Hematopoietic multipotent progenitor cell treated with erythropoietin and hydrocortisone succinate and interleukin-3 and kit ligand, for 8 days (in vitro differentiated cells): ENCODE measurements at places on chromosomes 16 and 17.

- DNase-seq: no peak
Measured at GRCh38 chr17:79934653-79934970, 95.4 kb upstream of the CBX4 start.

DNA sequence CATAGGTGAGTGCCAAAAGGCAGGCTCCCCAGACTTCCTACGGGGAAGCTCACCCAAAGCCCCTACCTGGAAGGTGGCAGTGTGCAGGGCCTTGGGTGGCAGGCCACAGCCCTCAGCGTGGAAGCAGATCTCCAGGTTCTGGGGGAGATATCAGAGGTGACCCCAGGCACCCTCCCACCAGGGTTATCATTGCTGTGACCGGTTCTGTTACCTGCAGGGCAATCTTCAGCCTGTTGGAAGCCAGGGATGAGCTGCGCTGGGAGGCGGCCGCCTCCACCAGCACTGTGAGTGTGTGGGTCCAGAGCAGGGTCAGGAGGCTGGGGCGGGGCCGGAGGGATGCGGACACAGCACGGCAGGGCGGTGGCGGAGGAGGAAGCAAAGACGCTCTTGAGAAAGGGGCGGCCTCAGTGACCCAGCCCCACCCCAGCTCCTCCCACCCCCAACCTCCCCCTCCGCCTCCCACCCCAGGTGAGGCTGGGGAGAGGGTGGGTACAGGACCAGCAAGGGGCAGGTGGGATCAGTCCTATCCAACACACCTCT, 13.1 kb downstream of the UNC13D start:
- DNase-seq: no peak

GRCh38 chr16:86608301-86608747, 30.0 kb downstream of the FOXL1 start:
- no peak for DNase-seq

- DNase-seq: peak; percentile 29
Measured at GRCh38 chr16:48300391-48300856, 53.1 kb upstream of the ABCC11 start.

GRCh38 chr16:11757671-11758545, 15.3 kb upstream of the TXNDC11 start:
- DNase-seq: no peak

GRCh38 chr17:79607940-79608623, 2.8 kb downstream of the RBFOX3 start:
- peak; percentile 20 for DNase-seq

- peak; percentile 31 for DNase-seq
Measured at GRCh38 chr16:27242868-27243590, 25.5 kb downstream of the NSMCE1 start.

DNA sequence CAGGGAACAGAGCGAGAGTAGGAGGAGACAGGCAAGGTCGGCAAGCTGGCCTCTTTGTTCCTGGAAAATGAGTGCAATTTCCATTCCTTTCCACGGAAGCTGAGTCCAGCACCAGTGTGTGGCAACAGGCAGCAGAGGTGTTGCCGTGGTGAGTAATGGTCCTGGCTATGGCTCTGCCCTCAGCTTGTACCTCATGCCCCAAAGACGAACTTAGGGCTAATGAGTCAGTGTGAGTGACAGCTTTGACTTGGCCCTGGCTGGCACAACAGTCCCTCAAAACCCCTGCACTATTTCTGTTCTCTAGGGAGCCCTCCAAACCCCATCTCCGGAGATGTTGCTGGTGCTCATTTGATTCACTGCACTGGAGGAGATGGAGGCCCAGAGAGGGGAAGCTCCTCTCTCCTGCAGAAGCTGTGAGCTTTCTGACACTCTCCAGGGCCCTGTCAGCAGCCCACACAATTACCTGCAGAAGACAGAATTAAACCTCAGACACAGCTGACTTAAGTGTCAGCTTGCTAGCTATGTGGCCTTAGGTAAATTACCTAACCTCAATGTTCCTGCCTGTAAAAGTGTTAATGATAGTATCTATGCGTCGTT, 129.9 kb downstream of the TMEM132E start:
- DNase-seq: no peak

DNA sequence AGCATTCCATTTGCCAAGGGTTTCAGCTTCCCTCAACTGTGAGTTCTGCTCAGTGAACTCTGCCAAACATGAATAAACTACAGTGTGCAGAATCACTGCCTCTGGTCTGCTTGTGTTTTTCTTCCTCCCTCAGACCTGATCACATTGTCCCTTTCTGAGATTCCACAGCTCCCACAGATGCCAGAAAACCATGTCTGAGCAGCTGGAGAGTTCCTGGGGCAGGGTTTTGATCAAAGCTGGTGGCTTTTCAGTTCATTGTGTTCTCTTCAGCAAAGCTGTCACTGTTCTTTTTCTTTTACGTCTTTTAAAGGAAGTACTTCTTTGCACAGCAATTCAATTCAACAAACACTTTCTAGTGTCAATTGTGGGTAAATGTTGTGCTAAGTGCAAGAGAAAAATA, 555.8 kb downstream of the RBFOX1 start:
- DNase-seq: no peak
